AG09319 (cell line): ENCODE measurements at places on chromosomes 6 and 20.

DNA sequence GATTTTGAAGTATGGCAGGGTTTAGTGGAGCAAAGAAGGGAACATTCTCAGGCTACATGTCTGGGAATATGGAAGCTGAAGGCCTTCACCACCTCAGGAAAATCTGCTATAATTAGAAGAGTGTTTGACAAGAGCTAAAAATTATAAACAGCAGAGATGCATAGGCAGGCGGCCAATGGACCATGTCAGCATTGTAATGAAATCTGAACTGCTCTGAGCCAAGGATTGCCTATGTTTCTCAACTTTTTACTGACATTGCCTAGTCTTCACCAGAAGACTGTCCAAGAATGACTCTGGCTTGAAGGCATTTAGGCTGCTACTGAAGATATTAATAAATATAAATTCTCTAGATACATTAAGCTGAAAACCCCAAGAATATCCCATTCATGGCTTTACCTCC lies 84.1 kb downstream of the C6orf52 start:
- no peak for DNase-seq

GRCh38 chr6:157997893-157998608 lies 16.4 kb downstream of the SYNJ2 start:
- DNase-seq: no peak

- peak; percentile 73 for DNase-seq
Observed at GRCh38 chr6:31399589-31400466, 3.6 kb upstream of the MICA start.

GRCh38 chr6:12602951-12603672 lies 113.5 kb upstream of the PHACTR1 start:
- peak; percentile 52 for DNase-seq

- DNase-seq: no peak
Observed at GRCh38 chr6:167643223-167643622, 183.5 kb upstream of the AFDN start.

DNA sequence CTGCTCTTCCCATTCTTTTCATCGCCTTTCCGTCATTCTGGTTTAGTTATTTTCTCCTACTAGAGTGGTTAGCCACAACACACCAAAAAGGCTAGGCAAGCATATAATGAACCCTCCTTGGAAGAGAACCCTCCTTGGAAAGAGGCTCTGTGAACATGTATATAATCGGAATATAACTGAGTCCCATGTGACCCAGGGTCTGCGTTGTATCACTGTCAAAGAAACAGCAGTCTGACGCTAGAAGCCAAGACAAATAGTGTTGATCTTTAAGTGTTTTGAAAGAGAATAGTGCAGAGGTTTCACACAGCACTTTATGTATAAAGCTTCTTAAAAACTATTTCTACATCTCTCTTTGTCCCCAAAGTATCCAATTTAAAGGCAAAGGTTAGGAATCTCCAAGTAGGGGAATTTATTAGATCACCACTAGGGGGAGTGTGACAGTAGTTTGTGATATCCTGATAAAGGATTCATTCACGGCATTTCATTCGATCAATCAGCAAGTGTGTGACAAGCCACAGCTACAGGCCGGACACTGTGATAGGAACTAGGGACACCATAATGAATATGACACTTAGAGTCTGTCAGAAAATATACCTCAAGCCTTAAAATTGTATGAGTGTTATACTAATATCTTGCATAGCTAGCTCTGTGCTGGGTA lies 395.3 kb downstream of the CD109 start:
- DNase-seq: no peak

DNA sequence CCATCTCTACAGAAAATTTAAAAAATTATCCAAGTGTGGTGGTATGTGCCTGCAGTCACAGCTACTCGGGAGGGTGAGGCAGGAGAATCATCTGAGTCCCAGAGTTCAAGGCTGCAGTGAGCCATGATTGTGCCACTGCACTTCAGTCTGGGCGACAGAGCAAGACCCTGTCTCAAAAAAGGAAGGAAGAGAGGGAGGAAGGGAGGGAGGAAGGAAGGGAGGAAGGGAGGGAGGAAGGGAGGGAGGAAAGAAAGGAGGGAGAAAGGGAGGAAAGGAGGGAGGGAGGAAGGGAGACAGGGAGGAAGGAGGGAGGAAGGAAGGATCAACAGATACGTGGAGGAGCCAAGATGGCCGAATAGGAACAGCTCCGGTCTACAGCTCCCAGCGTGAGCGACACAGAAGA lies 90.1 kb downstream of the ZNF217 start:
- DNase-seq: no peak

DNA sequence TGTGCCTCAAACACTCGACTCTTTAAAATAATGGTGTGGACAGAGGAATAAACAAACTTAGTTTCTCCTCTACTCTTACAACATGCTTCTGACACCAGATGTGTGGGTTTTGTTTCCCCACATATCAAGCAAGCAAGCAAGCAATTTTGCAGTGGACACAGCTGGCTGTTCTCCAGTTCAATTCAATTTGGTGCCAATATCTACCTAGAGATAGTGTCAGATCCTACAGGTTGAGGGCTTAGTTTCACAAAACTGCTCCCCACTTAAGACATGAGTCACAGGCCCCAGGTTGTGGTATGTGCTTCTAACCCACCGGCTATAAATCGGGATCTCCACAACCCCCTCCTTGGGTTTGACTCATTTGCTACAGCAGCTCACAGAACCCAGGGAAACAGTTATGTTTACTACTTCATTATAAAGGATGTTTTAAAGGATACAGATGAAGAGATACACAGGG lies 131.4 kb upstream of the TRAF3IP2 start:
- no peak for DNase-seq

GRCh38 chr6:132820629-132821381 lies 6.4 kb downstream of the RPS12 start:
- DNase-seq: no peak
